ENCODE measurements at places on chromosomes 16 and 17. TPM values are rescaled to one million over a fixed set of nuclear protein-coding genes. Genes with fewer than 3 reads are reported as not detected.

DNA sequence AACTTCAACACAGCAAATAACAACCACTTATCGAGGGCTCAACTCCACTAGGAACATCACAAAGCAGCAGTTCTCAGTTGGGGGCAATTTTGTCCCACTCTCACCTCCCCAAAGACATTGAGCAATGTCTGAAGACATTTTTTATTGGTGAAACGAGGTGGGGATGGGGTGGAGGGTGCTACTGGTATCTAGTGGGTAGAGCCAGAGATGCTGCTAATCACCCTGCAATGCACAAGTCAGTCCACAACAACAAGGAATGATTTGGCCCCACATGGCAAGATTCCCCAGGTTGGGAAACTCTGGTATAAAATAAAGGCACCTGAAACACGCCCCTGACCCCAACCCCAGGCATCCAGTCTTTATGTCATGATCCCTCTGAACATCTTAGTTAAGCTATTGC lies 33.3 kb downstream of the TLE7 start:
- DNase-seq: no peak

DNA sequence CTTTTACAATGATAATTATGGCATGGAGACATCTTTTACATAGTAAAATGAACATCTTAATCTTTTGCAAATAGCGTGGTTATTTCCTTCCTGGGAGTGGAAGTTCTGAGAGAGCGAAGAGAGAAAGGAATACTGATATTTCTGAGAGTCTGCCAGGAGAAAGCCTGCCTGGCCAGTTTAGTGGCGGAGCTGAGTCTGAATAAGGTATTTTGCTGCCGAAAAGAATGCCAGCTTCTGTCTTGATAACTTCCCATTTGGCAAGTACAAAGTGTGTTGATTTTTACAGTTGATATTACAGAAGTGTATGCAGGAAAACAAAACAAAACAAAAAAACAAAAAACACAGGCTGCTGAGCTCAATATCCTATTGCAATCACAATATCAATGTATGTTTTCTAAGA lies 55.9 kb downstream of the KCNJ2 start:
- DNase-seq: no peak

DNA sequence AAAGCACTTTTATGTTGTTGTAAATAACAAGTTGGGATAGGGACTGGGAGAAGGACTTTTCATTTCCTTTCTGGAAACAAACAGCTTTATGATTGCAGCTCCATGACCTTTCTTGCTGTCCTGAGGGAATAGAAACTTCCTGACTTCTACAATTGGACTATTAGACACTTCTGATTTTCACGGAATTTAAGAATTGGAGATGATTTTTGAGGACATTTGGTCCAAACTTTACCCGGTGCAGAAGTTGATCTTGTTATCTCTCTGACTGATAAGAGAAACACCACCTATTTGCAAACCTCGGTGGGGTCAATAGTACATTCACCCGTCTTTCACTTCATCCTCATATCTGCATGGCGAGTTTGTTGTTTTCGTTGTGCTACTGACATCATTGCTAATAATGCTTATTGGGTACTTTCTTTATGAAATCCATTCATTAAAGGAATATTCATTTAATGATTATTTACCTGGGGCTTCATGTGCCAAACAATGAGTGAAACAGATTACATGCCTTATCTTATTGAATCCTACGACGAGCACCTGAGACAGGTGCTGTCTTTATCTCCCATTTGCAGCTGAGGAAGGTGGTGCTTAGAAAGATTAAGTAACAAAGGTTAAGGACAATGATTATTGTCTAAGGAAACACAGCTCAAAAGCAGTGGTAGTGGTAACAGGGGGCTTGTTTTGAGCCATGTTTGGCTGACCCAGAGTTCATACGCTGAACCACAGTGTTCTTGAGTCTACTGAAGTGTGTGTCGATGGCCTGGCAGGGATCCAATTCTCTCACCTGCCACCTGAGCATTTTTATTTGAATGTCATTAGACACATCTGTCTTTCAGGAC lies 176.9 kb upstream of the FAM20A start:
- DNase-seq: no peak

DNA sequence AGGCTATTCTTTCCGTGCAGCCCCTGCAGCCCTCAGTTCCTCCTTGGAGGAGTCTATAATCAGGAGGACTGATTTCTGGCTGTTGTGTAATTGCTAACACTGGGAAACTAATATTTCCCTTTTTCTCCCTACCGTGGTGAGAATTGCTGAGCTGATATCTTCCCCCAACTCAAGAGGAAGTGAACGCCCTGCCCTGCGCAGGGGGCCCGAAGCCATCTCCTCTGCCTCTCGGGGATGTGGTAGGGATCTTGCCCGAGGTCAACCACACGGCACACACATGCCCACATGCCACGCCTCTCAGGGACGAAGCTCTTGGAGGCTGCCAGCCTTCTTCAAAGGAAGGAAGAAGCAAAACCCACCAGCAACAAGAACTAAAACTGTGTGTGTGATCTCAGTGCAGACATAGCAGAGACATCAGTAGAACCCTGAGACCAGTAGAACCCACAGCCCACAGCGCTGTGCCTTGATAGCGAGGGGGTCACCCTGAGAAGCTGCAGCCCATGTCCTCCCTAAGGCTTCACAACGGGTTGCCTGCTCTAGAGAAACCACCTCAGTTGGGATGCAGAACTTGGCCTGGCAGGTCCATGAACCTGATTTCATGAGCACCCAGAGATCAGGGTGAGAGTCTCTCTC lies 8.9 kb upstream of the ULK2 start:
- no peak for DNase-seq

DNA sequence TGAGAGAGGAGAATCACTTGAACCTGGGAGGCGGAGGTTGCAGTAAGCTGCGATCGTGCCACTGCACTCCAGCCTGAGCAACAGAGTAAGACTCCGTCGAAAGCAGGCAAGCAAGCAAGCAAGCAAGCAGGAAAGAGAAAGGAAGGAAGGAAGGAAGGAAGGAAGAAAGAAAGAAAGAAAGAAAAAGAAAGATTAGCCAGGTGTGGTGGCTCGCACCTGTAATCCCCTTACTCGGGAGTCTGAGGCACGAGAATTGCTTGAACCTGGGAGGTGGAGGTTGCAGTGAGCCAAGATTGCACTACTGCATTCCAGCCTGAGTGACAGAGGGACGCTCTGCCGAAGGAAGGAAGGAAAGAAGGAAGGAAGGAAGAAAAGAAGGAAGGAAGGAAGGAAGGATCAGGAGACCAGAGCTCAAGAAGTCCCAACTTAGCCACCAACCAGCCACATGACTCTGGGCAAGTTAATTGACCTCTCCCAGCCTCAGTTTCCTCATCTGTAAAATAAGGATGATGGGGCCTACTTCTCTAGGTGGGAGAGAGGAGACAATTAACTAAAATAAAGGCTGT lies 6.5 kb downstream of the GFAP start:
- DNase-seq: no peak

GRCh38 chr16:22358000-22358399 lies 16.4 kb downstream of the CDR2 start:
- DNase-seq: no peak

DNA sequence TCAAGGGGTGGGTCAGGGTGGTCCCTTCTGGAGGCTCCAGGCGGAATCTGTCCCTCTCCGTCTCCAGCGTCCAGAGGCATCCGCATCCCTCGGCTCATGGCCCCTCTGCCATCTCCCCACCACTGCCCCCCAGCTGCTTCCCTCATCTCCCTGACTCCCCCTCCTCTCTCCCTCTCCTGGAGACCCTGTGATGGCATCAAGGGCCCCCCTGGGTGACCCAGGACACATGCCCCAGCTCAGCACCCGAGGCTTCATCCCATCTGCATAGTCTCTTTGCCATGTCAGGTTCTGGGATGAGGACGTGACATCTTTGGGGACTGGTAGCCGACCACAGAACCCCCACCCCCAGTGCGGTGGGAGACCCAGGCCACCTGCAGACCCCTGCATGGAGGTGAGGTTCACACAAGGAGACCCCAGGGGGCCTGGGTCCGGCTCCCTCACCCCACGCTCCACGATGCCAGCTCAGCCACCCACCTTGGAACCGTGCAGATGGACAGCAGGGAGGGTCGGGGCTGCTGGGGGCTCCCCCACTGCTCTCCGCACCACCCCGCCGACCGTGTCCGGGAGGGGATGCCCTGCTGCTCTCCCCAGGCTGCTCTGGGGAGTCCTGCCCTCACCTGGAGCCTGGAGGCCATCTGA lies 3.8 kb downstream of the SECTM1 start:
- no peak for DNase-seq

- no peak for DNase-seq
Observed at GRCh38 chr16:84247844-84248243, 8.0 kb upstream of the KCNG4 start.

DNA sequence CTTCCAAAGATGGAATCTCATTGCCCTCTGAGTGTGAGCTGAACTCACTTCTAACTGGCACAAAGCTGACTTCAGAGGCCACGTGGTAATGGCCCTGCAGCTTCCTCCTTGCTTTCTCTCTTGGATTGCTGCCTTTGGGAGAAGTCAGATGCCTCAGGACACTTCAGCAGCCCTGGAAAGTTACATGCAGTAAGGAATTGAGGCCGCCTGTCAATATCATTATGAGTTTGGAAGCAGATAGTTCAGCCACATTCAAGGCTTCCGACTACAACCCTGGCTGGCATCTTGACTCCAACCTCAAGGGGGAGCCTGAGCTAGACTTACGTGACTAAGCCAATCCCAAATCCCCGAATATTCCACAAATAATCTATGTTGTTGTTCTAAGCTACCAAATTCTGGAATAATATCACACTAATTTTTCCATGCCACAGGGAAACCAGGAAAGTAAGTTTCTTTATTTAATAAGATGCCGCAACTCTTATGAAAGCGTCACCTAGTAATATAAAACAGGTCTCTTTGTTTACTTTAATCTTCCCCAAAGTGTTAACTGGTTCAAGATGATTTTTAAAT lies 13.6 kb downstream of the CEP20 start:
- no peak for DNase-seq

DNA sequence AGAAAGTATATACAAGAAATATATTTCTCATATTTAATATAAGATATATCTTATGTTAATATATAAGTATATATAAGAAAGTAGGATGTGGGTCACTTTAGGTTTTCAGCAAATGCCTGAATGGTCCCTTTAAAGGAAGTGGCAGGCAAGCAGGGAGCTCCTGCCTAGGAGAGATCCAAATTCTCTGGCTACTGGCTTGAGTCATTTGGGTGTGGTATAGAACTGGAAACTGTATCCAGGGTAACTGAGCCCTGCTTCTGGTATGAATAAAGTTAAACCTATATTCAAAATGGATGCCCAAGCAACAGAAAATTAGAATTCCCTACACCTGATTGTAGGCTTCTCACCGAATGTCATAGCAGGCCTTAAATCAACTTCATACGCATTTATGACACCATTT lies 144.4 kb downstream of the ZNF18 start:
- DNase-seq: no peak

- no peak for DNase-seq
Observed at GRCh38 chr16:85309656-85310587, 197.7 kb upstream of the CIBAR2 start.

DNA sequence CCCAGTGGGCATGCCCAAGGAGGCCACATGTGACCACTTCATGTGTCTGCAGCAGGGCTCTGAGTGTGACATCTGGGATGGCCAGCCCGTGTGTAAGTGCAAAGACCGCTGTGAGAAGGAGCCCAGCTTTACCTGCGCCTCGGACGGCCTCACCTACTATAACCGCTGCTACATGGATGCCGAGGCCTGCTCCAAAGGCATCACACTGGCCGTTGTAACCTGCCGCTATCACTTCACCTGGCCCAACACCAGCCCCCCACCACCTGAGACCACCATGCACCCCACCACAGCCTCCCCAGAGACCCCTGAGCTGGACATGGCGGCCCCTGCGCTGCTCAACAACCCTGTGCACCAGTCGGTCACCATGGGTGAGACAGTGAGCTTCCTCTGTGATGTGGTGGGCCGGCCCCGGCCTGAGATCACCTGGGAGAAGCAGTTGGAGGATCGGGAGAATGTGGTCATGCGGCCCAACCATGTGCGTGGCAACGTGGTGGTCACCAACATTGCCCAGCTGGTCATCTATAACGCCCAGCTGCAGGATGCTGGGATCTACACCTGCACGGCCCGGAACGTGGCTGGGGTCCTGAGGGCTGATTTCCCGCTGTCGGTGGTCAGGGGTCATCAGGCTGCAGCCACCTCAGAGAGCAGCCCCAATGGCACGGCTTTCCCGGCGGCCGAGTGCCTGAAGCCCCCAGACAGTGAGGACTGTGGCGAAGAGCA lies 4.4 kb downstream of the WFIKKN2 start:
- DNase-seq: no peak

- no peak for DNase-seq
Observed at GRCh38 chr17:57667461-57667923, 77.6 kb downstream of the CCDC182 start.

DNA sequence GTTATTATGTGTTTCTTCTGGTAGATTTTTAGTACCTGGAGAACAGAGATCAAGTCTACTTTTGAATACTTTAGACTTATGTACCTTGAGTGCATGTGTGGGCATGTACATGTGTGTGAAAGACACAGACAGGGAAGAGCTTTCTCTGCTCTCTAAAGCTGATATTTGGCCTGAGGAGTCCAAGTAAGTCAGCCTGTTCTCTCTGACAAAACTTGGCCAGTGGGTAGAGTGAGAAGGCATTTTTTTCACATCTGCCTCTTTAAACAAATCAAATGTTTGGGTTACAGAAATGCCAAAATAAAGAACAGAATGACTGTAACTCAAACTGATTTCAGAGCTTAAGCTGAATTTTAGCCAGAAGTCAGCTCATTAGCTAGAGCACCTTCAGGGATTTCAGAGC lies 309.7 kb upstream of the DYNLRB2 start:
- no peak for DNase-seq

GRCh38 chr17:73534209-73534909 lies 109.9 kb downstream of the SDK2 start:
- no peak for DNase-seq

GRCh38 chr17:4162775-4163466 lies 19.9 kb downstream of the CYB5D2 start:
- no peak for DNase-seq

DNA sequence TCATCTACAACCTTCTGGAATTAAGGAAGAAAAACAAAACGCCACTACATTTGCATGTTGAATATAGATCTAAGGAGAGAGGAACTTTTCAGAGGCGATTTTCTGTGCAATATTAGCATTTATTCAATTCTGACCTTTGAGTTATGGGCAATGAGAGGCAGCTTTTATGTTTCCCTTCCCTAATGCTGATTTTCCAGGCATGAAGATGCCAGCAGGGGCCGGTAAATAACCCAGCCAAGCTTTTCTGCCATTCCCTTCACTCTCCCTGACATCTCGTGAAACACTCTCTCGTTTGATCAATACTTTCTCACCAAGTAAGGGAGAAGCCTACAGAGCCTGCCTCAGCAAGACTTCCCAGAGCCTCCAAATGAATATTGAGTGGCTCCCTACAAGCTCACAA lies 470.5 kb upstream of the GOT2 start:
- no peak for DNase-seq

Gene ZNF205
- 16.1 TPM for total RNA-seq

Gene TBC1D3I
- total RNA-seq: 0.28 TPM

Gene NSRP1
- total RNA-seq: 35.2 TPM

Gene CDK3
- total RNA-seq: 5.3 TPM

Gene PLXDC1
- total RNA-seq: 21.6 TPM

Gene ALOXE3
- total RNA-seq: 0.24 TPM

Gene KRTAP4-6
- not detected for total RNA-seq

Gene PHOSPHO1
- 0.94 TPM for total RNA-seq

Gene CES4A
- 13.5 TPM for total RNA-seq

Gene SECTM1
- 30.1 TPM for total RNA-seq

Gene ZNF385C
- not detected for total RNA-seq

Gene CYBA
- total RNA-seq: 248 TPM

Data from omental fat pad (tissue), 4 donors.